Activated CD8-positive, alpha-beta memory T cell treated with anti-CD3 and anti-CD28 coated beads for 48 hours (primary cell): ENCODE measurements at places on chromosomes 1 and 21.
A peak's percentile ranks its signal among the peaks of the same experiment; 100 is the strongest.

GRCh38 chr1:152902636-152903035 lies 5.7 kb upstream of the IVL start:
- DNase-seq: no peak

- no peak for DNase-seq
Measured at GRCh38 chr1:197145446-197146024, 934 bp downstream of the ASPM start.

DNA sequence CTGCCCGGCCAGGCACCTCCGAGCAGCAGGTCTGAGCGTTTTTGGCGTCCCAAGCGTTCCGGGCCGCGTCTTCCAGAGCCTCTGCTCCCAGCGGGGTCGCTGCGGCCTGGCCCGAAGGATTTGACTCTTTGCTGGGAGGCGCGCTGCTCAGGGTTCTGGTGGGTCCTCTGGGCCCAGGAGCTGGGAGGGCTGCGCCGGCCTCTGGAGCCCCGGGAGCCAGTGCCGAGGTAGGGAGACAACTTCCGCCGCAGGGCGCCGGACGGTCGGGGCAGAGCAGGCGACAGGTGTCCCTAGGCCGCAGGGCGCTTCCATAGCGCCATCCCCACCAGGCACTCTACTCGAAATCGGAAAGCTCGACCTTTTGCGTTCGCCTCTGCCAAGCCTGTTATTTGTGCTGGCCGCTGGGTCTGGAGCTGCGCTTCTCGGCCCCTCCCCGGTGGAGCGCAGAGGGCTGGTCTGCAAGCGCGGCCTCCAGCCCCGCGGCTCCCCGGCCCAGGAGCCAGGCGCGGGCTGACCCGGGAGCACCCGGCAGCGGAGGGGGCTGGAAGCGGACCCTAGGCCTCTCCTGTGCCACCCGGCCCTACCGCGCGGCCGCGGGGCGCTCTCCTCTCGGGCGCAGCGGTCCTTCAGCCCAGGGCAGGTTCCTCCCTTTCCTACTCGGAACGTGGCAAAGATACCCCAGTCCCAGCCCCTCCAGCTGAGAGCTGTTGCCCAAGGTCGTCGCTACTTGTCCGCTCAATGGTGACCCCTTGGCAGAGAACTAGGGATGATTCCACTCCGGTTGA lies 2.2 kb downstream of the SIM2 start:
- DNase-seq: no peak

DNA sequence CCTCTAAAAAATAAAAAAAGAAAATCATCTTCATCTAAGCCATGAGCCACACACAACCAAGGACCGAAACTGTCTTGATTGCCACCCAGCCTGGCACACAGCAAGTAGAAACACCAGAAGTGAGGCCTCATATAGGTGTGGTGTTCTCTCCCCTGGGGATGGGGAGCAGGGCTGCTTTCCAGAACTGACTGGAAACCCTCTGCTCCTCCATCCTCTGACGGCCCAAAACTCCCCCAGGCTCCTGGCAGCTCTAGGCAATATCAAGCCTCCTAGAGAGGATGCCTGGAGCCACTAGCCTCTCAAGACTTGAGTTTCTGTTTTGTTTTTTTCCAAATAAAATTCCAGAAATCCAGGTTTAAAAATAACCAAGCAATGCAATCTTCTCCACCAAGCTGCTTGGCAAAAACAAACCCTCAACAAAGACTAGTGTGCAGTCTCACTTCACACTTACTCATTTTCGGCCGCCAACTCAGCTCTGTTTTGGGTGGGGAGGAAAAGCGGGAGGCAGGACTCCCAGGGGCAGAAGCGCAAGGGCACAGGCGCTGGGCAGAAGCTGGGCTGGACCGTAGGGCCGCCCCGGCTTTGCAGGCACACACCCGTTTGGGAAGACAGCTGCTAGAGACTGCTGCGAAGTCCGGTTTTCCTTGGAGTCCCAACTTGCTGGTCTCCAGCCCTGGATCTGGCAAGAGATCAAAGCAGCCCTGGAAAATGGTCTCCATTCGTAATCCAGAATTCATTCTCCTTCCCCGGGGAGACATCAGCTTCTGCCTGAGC lies 78.2 kb upstream of the CAPZB start:
- DNase-seq: no peak

DNA sequence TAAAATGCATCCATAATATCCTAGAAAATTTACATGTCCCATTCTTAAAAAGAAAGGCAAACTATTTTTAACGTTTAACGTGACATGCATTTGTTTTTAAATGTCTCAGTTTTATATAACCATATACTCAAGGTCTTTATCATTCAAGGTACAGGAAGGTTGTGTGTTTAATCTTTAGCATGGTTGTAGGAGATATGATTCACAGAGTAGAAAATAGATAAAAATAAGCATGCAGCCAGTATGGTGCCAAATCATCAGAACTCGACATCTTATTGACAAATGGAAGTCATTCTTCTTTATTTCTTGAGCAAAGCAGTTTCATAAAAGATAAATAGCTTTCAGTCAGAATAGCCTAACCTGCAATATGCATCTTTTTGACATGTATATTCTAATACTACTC lies 51.0 kb downstream of the SAMSN1 start:
- no peak for DNase-seq

DNA sequence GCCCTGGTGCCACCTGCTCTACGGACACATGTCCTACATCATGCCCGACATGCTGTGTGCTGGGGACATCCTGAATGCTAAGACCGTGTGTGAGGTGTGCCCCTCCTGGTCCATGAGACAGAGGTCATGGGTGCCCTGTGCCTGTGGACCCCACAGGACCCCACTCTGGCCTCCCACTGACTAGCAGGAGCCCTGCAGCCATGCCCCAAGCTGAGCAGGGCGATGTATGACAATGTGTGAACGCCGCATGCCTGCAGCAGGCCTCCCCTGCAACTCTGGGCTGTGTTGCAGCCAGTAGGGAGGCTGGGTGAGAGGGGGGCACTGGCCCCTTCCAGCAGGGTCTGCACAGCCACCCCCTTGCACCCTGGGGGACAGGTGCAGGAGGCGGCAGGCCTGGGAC lies 30.0 kb downstream of the PRSS38 start:
- DNase-seq: no peak

GRCh38 chr21:19343711-19344110 lies 940.1 kb upstream of the TMPRSS15 start:
- no peak for DNase-seq

GRCh38 chr1:30768159-30768829 lies 10.7 kb upstream of the LAPTM5 start:
- no peak for DNase-seq

- DNase-seq: no peak
Measured at GRCh38 chr1:53539711-53540603, 80.8 kb downstream of the DMRTB1 start.

- peak; percentile 44 for DNase-seq
Measured at GRCh38 chr1:181021811-181022434, 747 bp downstream of the STX6 start.

DNA sequence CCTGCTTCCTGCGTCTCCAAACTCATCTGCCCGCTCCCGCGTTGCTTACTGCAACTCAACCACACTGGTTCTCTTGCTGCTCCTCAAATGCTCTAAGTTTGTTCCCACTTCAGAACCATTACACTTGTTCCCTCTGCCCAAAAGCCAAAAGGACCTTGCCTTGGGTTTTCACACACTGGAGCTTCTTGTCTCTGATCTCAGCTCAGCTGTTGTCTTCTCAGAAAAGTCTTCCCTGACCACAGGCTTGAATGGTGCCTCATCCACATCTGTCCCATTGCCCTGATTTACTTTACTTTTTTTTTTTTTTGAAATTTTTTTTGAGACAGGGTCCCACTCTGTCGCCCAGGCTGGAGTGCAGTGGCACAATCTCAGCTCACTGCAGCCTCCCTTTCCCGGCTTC lies 44.3 kb upstream of the SYT14 start:
- DNase-seq: no peak

GRCh38 chr21:32764186-32764585 lies 7.4 kb downstream of the PAXBP1 start:
- no peak for DNase-seq

DNA sequence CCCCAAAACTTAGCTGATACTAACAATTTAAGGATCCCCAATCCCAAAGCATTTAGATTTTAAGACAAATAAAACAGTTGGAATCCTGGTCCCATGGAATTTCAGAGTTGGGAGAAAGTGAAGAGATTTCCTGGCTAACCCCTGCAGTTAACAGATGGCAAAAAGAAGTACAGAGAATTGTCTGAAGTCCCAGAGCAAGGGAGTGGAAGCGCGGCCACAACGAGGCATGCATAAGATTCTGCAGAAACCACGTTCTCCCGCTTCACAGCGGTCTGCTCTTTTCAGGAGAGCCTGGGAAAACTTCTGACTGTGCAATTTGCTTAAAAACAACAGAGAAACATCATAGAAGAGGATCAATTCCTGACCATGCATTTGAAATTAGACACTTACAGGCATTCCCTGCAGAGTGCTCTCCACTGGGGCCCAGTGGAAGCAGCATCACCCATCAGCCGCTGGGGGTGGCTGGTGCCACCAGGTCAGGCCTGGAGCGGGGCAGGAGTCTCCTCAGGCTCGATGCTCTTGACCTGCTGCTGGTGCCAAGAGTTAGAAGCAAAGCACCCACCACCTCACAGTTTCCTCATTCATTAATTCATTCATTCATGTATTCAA lies 226.7 kb upstream of the POU3F1 start:
- DNase-seq: no peak

- DNase-seq: no peak
Measured at GRCh38 chr1:31381394-31382294, 8.8 kb upstream of the FABP3 start.

DNA sequence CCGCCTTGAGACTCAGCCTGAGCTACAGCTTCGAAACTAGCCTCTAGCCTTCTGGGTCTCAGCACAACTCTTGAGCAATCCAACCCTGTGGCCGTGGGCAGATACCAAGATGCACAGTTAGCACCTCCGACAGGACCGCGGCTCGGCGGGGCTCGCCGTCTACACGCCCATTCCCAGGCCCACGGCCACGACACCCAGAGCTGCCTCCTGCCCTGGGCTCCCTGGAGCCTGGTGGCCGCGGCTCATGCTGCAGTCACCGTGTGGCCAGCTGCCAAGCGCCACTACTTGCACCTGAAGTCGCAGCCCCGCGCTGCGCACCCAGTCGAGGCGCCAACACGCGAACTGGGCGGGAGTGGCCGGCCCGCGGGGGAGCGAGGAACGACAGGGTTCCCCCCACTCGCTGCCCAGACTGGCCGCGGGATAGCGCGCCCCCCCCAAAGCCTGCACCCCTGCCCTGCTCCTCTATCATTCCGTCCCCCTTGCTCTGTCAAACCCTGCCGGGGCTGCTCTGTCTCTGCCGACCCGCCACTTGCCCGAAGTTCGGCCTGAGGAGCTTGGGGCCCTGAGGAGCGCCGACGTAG lies 729 bp upstream of the CDCA8 start:
- peak; percentile 7 for DNase-seq
